ENCODE measurements at places on chromosomes 12 and 14.

GRCh38 chr14:32474478-32475195 is 145.5 kb downstream of the AKAP6 start:
- DNase-seq, result no peak

DNA sequence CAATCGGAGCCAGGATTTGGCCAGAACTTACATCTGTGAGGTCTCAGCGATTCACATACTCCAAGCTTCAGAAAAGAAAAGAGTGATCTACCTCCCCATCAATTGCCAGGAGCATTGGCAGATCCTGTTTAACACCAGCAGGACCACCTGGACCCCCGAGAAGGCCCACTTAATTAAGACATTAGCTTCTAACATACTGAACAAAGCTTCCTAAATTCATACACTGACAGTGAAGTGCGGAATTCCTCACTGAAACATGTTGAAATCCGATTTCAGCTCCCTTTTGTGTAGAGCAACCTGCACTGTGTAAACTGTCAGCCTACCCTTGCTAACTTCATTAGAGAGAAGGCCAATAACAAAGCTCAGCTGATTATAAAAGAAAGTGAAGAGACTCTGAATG is 274.0 kb downstream of the NOVA1 start:
- no peak for DNase-seq

GRCh38 chr14:105487449-105487985 is 831 bp downstream of the CRIP1 start:
- DNase-seq, result no peak

DNA sequence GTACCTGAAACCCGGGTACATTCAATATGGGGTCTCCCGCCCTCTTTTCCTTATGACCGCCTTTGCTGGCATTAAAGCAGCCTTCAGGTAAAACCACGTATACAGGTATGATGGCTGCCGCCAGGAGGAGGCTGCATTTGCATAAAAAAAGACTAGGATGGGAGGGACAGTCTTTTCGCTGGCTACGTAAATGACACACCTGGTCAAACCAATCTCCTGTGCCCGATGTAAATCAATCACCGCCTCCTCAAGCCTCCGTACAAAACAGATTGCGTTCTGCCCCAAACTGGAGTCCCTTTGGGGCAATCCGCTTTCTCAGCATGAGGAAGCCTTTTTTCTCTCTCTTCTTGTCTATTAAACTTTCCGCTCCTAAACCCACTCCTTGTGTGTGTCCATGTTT is 8.1 kb upstream of the ALDH1L2 start:
- no peak for DNase-seq

- no peak for DNase-seq
Observed at GRCh38 chr14:58697266-58697929, 59.6 kb downstream of the DACT1 start.

DNA sequence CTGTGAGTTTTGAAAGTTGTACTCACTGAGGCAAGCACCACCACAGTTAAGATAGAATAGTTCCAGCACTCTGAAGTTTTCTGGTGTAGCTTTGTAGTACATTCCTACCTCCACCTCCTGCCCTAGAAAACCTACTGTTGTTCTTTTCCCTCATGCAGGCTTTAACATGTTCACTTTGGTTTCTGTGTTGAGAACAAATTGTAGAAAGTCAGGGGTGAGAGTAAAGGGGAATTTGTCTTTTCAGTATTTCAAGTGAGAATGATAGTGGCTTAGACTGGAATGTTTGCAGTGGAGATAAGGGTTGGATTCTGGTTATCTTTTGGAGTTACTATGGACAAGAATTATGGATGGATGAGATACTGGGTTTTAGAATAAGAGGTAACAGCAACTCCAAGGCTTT is 67.2 kb downstream of the AEBP2 start:
- no peak for DNase-seq

DNA sequence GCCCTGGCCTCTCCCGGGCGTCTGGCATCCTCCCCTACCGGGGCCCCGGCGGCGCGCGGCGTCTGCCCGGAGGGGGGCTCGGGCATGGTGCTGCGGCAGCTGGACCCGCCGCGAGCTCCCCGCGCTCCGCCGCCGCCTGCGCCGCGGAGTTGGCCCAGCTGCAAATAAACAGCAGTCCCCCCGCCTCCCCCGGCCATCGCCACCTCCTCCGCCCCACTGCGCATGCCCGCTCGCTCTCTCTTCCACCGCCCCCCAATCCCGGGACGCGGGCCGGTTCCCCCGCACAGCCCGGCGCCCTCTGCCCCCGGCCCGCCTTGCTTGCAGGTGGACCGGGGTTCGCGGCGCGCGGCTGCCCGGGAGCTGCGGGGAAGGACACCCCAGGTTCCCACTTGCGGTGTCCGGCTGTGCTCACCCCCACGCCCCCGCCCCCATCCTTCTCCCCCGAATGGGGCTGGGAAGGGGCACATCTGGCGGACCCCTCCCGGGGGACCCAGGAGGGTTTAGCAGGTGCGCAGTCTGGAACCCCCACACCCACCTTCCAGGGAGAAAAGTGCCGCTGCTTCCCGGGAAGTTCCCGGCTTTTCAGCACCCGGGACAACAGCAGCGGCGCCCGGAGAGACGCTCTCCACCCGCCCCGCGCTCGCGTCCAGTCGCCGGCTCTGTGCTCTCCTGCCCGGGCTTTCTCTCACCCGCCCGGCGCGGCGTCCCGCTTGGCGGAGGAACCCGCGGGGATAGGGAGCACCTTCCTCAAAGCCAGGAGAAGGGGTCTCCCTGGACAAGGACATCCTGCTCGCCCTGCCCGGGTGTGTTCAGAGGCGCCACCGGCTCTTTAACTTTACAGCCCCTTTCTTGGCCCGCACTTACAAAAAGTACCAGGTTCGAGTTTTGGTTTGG is at the start of gene TMTC1:
Gene TMTC1 (minus strand): TSS at position 170 of the 894 bp plus-strand sequence. CDS start 191 bp downstream, outside the sequence.
- peak; percentile 91 for DNase-seq

GRCh38 chr12:6697584-6698351 is 2.8 kb downstream of the PIANP start:
- DNase-seq, result no peak

DNA sequence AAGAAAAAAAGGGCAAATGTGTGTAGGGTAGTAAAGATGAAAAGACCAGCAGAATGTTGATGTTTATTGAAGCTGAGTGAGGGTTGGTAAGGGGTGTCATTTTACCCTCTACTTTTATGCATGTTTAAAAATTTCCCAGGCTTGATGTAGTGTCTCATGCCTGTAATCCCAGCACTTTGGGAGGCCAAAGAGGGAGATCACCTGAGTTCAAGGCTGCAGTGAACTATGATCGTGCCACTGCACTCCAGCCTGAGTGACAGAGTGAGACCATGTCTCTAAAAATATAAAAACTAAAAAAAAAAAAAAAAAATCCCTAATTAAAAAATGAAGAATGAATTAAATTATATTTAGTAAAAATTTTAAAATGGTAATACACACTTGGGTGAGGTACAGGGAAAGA is 8.5 kb downstream of the SEL1L start:
- no peak for DNase-seq

DNA sequence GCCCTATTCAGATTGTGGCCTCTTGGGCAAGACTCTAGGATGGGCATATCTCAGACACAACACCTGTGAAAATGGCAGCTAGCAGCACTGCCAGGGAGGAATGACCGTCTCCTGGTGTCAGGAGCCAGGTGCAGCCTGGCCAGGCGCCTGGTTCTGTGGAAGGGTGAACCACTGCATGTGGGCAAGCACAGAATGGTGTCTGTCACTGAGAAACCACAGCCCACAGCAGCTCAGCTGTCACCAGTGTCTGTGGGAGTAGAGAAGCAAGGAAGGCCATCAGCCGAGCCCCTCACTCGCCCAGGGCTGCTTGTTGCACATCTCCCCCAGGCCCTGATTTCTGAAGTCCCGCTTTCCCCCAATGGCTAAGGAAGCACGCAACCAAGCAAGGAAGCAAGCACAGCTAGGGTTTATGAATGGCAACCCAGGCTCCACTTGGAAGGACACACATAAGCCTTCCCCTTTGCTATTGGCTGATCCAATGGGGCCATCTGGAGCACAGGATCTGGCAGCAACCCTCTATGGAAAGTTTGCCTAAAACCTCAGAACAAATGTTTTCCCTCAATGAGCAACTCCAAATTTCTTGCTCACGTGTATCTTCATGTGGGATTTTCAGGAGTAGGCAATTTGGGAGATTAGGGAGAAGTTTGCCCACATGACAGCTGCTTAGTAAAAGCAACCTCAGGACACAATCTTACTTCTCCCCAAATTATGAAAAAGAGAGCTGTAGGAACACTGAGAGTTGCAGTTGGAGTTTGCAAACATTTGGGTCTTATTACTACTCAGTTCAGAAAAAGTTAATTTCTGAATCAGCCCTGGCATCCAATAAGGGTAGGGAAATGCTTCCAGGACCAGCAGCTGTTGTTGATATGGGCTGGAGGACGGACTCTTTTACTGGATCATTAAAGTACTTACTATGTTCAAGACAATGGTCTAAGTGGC is 44.7 kb downstream of the GPHB5 start:
- DNase-seq, result no peak

- no peak for DNase-seq
Observed at GRCh38 chr12:27303139-27304111, 29.2 kb upstream of the BMAL2 start.

- DNase-seq, result no peak
Observed at GRCh38 chr12:26953447-26953846, 15.2 kb downstream of the FGFR1OP2 start.

GRCh38 chr12:49342066-49342913 is 4.4 kb upstream of the DNAJC22 start:
- peak; percentile 88 for DNase-seq

DNA sequence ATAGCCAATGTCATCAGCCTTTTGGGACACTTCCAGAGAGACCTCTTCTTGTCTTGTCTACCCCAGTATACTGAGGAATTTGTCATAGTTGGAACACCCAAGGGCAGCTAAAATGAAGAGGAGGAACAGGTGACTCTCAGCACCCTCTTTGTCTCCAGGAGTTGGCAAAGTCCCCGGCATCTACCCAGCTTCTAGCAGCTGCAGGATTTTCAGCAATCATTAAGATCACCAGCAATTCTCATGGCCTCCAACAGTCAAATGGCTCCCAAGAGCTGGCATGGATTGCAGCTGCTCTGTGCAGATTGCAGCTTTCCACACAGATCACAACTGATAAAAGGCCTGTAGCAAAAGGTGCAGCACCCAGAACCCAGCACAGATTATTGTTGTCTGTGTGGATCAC is 32.9 kb downstream of the RERGL start:
- DNase-seq, result no peak

GRCh38 chr14:59055439-59056045 is 132.9 kb upstream of the DAAM1 start:
- no peak for DNase-seq

DNA sequence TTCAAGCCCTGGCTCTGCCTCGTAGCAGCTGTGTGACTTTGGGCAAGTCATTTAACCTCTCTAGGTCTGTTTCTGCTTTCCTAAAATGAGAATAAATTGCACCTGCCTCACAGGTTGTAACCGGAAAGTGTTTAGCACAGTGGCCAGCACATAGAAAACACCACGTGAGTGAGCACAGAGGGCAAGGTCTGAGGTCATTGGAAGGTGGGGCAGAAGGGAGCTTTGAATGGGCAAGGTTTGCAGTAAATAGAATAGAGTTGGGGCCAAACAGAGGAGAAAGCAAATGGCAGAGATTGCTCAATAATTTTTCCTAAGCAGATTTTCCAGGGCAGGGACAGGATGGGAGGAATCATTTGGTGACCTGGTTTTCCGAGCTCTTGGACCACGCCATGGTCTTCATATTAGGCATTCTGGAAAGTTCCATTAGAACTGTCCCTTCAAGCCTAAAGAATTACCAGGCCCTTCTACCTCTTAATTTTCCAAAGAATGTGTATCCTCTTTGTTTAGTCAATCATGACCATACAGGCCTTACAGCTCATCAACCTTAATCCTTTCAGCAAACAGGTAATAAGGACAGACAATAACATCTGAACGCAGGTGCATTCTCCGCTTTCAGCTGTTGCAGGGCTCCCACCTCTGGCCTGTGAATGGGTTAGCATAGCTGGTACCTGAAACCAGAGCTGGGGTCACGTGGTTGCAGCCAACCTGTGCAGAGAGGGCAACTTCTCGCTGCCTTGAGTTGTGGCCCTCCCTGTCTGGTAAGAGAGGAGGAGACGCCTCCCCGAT is 53.8 kb downstream of the VWF start:
- DNase-seq, result no peak

DNA sequence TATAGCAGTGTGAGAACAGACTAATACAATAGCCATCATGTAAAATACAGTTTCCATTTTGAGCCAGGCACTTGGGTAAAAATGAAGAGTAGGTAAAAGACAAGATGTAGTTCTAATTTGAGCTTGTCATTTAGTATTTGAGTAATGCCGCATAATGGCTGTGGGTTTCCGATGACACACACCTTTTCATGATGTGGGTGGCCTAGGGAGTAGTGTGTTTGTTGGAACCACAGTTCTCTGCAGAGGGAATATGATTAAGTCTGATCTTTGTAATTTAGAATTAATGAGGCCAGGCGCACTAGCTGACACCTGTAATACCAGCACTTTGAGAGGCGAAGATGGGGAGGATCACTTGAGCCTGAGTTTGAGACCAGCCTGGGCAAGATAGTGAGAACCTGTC is 61.8 kb downstream of the RCOR1 start:
- DNase-seq, result no peak

GRCh38 chr12:13253966-13254760 is 57.6 kb downstream of the EMP1 start:
- no peak for DNase-seq

GRCh38 chr14:44620121-44621019 is 113.3 kb upstream of the FSCB start:
- no peak for DNase-seq

GRCh38 chr12:125797421-125798175 is 732.4 kb downstream of the AACS start:
- no peak for DNase-seq

- DNase-seq, result no peak
Observed at GRCh38 chr12:74917743-74918142, 291.9 kb downstream of the KCNC2 start.

GRCh38 chr12:110733900-110734299 is 8.8 kb downstream of the PPP1CC start:
- DNase-seq, result no peak

GRCh38 chr12:87274594-87275245 is 754.5 kb downstream of the C12orf50 start:
- no peak for DNase-seq

DNA sequence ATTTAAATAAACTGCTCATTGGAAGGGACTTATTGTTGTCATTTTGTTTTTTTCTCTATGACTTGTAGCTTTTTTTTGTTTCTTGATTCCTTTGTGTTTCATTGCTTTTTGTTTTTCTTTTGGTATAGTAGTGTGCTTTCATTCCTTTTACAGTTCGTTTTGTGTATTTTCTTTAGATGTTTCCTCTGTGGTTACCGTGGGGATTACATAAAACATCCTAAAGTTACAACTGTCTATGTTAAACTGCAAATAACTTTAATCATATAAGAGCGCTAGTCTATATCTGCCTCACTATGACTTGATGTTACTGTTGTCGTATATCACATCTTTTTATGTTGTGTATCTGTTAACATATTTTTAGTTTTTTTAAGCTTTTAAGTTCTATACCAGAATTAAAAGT is 86.9 kb downstream of the ATF7IP start:
- no peak for DNase-seq
